Mesenteric fat pad (tissue), 1 donor: ENCODE measurements at places on chromosomes 7 and 10. TPM values are rescaled to one million over a fixed set of nuclear protein-coding genes. Genes with fewer than 3 reads are reported as not detected.

Gene GNAT3
- not detected for total RNA-seq

DNA sequence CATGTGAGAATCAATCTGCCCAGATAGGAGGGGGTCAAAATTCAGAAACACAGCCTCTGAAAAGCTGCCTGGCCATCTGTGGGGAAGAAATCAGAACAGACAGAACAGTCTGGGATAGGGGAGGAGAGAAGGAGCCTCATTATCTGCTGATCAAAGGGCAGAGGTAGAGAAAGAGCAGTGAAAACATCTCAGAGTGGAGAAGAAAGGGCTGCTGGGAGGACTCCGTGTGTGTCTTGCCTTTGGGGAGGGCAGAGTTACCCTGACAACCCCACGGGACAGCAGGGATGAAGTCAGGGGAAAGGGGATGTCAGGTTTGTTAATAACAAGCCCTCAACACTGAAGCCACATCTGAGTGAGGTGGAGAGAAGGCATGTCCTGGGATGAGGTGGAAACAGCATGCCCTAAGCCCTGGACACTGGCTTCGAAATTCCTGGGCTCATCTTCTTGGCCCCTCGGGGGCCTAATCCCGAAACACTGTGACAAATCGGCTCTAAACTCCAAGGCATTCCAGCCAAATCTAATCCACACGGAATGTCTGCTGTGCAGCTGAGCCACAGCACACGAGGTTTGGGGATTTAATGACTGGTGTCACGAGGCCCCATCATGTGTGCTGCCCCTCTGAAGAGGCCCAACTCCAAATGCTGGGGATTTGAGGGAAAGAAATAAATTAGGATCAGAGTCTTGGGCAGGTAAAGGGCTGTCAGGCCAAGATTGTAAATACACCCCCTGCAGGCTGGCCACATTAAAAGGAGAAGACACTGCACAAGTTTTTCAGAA, 82.8 kb upstream of the FGFR2 start:
- no peak for DNase-seq

Gene CCL24
- total RNA-seq, result not detected

DNA sequence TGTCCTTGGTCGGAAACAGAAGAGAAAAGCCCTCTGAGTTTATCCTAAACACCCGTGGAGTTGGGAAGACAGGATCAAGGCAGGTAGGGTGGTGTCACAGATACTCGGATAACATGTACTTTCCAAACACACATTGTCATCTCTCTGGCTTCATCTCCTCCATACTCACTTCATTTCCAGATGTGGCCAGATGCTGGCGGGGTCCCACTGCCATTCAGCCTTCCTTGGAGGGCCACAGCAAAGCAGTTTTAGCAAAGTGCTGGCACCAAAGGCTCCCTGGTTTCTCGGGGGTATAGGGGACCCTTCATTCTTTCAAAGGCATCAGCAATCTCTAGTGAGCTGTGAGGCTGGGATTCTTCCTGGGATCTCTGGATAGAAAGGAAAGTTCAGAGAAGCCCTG, 539.5 kb downstream of the TCERG1L start:
- DNase-seq, result peak; percentile 60

GRCh38 chr7:135900065-135900546, 77.1 kb downstream of the MTPN start:
- DNase-seq, result no peak

- no peak for DNase-seq
Observed at GRCh38 chr10:16483241-16483917, 38.3 kb downstream of the C1QL3 start.
